HEK293T (cell line): ENCODE measurements at places on chromosomes 2 and 18.
A peak's percentile ranks its signal among the peaks of the same experiment; 100 is the strongest.

DNA sequence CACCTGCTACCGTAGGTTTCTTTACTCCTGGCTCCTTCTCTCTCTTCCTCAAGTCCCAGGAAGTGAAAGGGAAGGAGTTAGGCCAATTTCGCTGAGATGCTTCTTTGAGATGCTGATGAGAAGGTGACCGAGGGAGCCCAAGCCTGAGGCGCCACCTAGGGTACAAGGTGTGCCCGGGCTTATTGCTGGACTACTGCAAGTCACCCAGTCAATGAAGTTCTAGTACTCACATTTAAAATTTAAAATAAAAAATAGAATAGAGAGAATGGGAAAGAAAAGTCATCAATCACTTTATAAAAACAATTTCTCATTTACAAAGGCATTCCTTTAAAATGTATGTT lies 45.3 kb downstream of the ACAA2 start:
- DNase-seq, result peak; percentile 29

DNA sequence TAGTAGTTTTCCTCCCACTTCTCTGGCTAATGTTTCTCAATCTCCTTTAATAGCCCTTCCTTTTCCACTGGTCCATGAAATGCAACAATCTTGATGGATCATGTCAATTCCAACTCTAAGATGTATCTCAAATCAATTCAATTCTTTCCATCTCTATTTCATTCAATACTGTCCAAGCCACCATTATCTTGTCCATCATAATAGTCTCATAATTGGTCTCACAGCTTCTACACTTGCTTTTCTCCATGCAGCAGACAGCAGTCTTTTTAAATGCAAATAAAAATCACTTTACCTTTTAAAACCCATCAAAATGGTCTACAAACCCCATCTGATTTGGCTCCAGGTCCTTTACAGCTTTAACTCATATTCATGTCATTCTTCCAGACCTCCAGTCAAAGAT lies 226.6 kb downstream of the EPHA4 start:
- no peak for DNase-seq

DNA sequence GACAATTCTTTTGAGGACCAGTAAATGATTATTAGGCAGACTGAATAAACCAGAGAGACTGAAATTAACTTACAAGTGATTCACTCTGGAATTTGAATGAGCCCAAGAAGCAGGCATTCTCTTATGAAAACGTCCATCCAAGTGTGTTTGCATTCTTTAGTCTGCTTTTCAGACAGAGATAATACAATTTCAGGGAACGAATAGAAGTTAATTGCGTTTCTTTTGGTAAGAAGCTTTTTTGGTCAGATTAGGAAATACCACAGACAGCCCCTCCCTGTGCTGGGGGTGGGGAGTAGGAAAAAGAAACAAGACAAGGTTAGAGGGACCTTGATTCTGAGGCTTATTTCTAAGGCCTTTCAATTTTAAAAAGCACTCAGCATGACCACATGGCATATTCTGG lies 874.4 kb downstream of the SUCLG1 start:
- DNase-seq, result no peak

- peak; percentile 25 for DNase-seq
These were observed 322.9 kb upstream of the KCNJ3 start for GRCh38 chr2:154375579-154375931.

- no peak for DNase-seq
These were observed 50.2 kb downstream of the DAW1 start for GRCh38 chr2:227921648-227922047.

DNA sequence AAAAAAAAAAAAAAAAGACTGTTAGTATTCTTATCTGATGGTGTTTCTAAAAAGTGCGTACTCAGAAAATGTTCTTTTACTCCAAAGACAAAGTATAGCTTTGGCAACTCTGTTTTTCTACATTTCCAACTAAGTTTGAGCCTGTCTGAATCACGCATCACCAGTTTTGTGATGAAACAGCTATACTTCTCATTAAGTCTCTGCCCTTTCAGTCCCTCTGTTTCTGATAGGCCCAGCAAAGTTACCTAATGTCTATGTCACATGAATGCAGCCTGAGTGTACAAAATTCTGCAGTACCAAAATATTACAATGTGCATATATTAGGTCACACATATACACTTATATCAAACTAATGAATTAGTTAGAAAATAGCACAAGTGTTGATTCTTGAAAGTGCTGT lies 22.4 kb downstream of the TWSG1 start:
- no peak for DNase-seq

GRCh38 chr2:50613161-50613560 lies 418.8 kb downstream of the NRXN1 start:
- no peak for DNase-seq

DNA sequence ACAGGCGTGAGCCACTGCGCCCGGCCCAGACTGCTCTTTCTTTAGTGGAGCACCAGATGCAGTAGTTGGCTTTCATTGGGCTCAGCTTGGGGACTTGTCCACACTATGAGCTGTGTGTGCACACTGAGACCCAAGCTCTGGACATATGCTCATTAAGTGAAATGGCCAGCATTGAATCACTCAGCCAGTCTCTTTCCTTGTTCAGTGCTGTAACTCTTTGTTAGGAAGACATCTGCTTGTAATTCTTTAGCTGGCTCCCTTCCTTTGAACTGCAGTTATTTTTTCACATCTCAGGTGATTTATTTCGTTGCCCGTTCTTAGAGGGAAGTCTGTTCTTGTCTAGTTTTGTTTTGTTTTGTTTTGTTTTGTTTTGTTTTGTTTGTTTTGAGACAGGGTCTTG lies 70.5 kb downstream of the CAB39 start:
- no peak for DNase-seq

DNA sequence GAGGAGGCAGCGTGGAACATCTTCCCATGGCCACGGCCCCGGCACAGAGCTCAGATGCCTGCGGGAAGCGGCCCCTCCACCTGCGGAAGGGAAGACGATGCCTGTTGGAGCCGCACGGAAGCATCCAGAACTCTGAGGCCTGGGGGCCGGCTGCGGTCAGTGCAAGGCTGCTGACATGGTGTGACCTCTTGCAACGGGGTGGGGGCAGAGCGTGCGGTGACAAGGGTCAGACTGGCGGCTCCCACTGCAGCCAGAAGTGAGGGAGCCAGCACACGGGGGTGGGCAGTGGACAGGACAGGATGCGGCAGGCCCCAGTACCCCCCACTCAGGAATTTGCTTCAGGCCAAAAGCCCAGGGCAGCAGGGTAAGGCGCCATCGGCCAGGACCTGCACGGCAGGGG lies 48.8 kb downstream of the SLC66A2 start:
- no peak for DNase-seq

DNA sequence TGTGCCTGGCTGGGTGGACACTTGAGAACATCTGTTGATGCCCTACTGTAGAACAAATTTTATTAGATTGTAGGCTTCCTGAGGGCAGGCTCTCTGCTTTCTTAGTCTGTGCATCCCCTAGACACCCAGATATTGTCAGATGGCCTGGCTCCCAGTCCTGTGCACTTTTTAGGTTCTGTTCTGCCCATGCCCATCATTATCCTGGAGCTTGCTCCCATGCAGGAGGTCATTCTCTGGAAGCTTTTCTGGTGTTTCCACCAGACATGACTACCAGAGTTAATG lies 213.3 kb downstream of the MYCN start:
- no peak for DNase-seq
